Ecto neural progenitor cell (in vitro differentiated cells): ENCODE measurements at places on chromosomes 6 and 20.

DNA sequence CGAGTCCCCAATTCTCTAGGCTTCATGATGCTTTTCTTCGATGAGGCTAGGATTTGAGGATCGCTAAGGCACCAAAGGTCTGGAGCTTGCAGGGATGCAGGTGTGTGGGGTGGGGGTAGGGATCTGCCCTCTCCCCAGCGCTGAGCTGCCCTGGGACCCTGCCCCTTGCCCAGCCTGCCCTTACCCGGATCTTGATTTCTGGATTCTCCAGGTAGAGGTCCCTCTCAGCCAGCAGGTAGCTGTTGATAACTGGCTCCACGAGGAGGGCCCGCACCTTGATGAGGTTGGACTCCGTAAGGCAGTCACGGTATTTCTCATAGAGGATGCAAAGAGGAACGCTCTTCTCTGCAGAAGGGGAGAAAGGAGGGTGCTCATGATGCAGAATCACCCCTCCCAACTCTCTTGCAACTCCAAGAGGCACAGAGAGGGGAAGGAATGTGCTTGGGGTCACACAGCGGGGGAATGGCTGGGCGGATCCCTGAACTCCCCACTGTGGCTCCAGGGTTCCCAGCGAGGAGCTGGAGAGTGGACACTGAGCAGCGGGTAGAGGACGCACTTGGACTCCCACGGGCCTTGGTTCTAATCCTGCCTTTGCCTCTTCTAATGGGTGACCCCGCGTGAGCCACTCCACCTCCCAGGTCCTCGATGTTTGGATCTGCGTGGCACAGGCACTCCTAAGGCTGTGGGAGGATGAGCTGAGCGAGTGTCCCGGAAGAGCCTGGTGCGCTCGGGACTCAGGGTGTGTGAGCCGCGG lies 32.7 kb downstream of the TGM2 start:
- no peak for DNase-seq

- DNase-seq, result no peak
Measured at GRCh38 chr20:36975099-36975818, 23.8 kb upstream of the SAMHD1 start.

GRCh38 chr6:163780994-163781393 lies 366.5 kb downstream of the QKI start:
- peak; percentile 65 for DNase-seq

DNA sequence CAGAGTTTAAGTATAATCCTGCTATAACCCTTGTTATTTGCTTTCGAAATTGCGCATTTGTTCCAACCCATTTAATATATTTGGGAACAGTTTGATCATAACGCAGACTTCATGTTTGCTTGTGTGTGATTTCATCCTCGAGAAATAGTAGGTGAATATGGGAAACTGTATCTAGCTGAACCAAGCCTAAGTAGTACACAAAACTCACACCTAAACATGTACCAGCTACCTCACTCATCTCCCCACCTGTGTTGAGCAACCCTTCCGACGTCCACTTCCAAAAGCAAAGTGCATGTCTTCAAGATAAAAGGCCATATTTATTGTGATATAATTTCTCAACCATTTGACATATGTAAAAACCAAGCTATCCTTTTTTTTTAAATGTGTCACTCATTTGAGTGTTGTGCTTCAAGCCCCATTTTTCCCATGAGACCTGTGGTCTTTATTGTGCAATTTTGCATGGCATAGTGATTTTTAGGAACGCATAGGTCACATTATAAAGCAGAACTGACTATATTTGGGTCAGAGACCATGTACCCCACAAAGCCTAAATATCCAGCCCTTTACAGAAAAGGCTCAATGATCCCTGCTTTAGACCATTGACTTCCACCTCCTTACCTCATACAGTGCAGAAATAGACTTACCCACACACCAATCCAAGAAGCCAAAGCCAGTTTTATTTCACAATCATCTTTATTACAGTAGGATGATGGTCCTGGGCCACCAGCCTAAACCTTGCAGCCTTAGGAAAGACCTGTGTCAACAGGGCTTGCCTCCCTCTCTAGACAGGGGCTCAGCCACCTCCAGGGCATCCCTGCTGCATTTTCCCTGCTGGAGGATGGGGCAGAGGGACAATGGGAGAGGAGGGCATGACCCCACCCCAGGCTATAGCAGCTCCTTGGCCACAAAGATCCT lies 7.1 kb downstream of the CCND3 start:
- DNase-seq, result peak; percentile 49

DNA sequence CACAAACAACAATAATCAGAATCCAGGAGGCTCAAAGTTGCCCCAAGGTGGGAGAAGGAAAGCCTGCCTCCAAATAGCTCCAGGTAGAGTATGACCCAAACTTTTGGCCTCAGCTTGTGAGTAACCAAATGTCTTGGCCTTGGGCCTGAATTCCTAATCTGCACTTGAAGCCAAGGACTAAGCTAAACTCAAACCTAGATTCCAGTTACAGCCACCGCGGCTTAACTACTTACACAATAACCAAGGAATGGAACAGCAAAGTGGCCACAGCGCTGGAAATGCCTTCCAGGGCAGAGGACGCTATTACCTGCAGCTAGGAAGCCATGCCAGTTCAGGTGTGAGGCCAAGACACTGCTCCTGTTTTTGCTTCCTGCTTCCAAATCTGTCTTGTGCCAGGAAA lies 4.6 kb downstream of the NINL start:
- DNase-seq, result no peak

DNA sequence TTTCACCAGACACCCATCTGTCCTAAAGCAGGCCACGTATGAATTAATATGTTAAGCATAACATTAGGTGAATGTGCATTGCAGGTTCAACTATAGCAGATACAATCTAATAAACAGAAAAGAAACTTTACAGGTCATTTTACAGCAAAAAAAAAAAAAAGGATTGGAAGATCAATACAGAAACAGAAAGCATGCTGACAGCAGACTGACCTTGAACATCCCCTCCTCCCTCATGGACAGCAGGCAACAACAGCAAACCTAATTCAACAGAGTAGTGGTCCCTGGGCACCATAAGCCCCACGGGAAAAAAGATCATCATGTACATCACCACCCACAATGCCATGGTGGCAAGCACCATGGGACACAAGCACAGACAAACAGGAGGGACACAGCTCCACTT lies 12.1 kb upstream of the RAB22A start:
- DNase-seq, result no peak

DNA sequence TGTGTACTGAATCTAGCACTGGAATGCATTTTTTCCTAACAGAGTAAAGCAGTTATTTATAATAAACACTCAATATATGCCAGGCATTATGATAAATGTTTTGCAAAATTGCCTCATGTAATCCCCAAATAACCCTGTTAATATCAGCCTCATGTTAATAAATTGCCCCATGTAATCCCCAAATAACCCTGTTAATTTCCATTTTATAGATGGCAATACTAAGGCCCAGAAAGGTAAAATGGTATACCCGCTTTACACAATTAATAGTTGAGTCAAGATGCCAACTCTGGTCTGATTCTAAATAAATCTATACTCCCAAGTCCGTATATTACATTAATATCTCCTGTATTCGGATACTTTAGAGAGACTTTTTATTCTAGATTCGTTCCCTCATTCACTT lies 6.3 kb downstream of the MYB start:
- DNase-seq, result no peak

- DNase-seq, result no peak
Measured at GRCh38 chr6:151576633-151577032, 82.8 kb downstream of the CCDC170 start.

- no peak for DNase-seq
Measured at GRCh38 chr6:113830140-113830539, 27.0 kb upstream of the MARCKS start.

GRCh38 chr6:80271074-80271473 lies 164.6 kb downstream of the BCKDHB start:
- no peak for DNase-seq

GRCh38 chr6:33935439-33936080 lies 131.8 kb upstream of the MLN start:
- no peak for DNase-seq

DNA sequence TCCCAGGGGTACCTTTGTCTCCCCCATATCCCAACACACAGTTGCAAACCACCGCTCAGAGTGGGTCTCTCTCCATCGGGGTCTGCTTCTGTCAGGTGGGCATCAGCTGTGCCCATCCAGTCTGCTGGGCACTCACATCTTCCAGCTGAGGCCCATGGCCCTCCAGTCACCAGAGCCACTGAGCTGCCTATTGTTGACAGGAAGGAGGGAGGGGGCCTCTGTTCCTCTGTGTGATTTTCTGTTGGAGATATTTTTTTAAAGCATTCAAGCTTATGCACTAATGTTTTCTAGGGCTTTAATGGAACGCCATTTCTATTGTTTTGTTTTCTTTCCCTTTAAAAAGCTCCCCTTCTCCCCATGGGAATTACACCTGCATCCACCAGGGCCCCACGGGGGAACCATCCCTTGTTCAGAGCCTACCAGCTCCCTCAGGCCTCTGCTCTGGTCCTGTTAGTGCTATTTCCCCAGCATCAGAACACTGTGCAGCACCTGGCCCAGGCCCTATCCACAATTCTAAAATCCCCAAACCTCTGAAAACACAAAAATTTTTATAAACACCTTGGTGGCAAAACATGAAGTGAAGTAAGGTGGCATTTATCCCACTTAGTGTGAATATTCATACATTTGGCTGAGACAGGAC lies 326.2 kb downstream of the CD83 start:
- no peak for DNase-seq

DNA sequence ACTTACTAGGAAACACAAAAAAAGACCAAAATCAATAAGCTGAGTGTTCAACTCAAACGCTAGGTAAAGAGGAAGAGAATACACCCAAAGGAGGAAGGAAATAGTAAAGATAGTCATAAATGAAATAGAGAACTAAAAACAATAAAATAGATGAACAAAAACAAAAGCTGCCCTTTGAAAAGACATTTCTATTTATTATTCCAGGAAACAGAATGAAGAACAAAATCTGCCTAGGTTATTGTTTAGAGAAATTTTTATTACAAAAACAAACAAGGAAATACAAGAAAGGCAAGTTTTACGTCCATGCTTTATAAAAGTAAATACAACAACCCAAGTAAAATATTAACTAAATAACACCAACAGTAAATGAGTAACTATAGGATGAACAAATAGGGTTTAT lies 20.1 kb downstream of the HLA-DMB start:
- DNase-seq, result no peak
